ENCODE measurements at places on chromosomes 11 and 22. TPM values are rescaled to one million over a fixed set of nuclear protein-coding genes. Genes with fewer than 3 reads are reported as not detected.

VPREB1 gene
- polyA plus RNA-seq = not detected

ABCG4 gene
- 0.03 TPM for polyA plus RNA-seq

JAML gene
- polyA plus RNA-seq = 0.32 TPM

GRCh38 chr11:59417023-59417422 lies 9.2 kb downstream of the OR5A2 start:
- no peak overlapping the region for H3K27ac ChIP-seq
- H3K36me3 ChIP-seq = no peaks in the 10 kb centered on the region
- no peaks in the 10 kb centered on the region for H3K4me1 ChIP-seq

DNA sequence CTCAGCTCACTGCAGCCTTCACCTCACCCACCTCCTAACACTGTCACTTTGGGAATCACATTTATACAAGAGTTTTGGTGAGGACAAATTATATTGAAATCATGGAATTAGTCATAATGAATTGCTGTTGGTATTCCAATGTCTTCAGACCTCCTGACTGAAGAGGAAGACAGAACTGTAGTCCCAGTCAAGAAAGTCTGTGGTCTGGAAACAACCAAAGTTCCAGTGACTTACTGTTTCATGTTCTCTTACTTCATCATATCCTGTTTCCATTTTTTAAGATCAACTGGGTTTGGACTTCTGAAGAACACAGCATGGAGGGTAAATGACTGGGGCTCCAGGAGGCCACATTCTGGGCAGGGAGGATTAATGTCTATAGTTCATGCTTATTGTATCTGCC lies 43.0 kb upstream of the HIPK3 start:
- H3K36me3 ChIP-seq = no peaks in the 10 kb centered on the region
- no peak overlapping the region for H3K4me3 ChIP-seq
- H3K4me1 ChIP-seq = no peaks in the 10 kb centered on the region
- H3K27ac ChIP-seq = no peak overlapping the region

Measured in K562 (cell line).